Ovary (tissue), 10 donors: ENCODE measurements at places on chromosomes 7 and 10. TPM values are rescaled to one million over a fixed set of nuclear protein-coding genes. Genes with fewer than 3 reads are reported as not detected.

GRCh38 chr7:149875396-149875795, 1.6 kb downstream of the ATP6V0E2 start:
- no peak for DNase-seq

- no peak for DNase-seq
Observed at GRCh38 chr10:88347597-88348304, 235.4 kb downstream of the RNLS start.

GRCh38 chr7:155507576-155507975, 38.8 kb downstream of the CNPY1 start:
- DNase-seq = no peak

GRCh38 chr7:19944363-19945120, 171.1 kb upstream of the TMEM196 start:
- no peak for DNase-seq

DNA sequence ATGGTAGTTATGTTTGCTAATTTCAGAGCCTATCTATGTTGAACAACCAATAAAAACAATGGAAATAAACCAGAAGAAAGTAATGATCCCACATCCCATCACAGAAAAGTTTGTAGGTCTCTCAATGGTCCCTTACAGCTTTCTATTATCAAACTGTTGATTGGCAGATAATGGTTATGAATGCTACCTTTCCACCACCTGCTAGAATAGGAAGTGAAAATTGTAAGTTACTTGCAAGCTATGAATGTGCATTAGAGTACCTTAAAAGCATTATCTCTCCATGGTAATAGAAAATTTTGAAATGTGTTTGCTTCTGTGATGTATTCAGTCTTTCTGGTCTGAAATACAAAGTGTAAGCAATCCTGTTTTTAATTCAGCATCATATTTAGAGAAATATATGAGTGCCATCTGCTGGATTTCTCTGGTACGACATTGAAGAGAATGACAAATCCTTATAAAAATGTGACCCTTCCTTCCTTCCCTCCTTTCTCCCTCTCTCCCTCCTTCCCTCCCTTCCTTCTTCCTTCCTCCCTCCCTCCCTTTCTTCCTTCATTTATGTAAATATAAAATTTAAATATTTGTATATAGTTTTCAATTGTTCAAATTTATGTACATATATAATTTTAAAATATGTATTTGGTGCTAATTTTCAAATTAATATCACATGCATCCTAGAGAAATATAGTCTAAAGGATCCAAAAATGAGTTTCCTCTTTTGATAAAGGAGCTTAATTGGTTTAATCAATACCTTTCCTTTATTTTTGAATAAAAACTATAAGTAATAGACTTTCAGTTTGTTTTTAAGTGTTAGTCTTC, 41.4 kb upstream of the PNLIPRP3 start:
- no peak for DNase-seq

DNA sequence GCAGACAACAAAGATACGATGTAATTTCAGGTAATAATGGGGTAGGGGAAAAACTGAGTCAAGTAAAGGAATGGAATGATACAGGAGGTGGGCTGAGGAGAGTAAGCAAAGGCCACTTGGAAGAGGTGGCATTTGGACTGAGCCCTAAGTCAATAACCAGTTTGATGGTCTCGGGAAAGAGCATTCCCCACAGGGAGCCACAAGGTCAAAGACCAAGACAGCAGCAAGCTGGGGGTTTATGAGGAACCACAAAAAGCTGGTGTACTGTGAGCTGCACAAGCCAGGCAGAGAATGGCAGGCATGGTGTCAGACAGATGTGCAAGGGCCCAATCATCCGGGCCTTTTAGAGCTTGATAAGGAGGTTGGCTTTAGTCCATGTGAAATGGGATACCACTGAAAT, 98.7 kb downstream of the NOC3L start:
- no peak for DNase-seq

GRCh38 chr7:155824227-155824886, 12.1 kb upstream of the SHH start:
- DNase-seq = no peak

- DNase-seq = no peak
Observed at GRCh38 chr7:138978541-138979184, 2.5 kb downstream of the KIAA1549 start.

DNA sequence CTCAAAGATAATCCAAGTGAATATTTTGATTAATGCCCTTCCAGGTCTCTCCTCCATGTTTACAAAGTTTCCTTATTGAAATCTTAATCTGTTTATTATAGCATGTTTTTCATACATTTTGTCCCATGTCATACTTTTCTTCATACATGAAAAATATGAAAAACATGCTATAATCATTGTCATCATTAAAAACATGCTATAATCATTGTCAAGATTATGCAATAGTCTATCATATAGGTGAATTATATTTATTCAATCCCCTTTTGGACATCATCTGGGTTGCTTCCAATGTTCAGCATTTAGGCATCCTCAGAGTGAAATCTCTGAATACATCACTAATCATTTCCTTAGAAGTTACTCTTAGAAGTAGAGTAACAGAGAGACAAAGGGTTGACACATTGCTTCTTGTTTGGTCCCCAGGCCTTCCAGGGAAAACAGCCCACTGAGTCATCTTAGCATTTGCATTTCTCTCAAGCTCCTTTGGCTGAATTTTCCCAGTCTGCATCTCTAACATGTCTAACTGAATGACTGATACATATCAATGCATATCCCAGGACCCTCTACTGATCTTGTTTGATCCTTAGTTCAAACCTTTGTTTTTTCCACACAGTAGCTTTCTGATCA, 87.0 kb downstream of the SGMS1 start:
- DNase-seq = no peak

- DNase-seq = no peak
Observed at GRCh38 chr10:49153971-49154370, 20.1 kb upstream of the FAM170B start.

DNA sequence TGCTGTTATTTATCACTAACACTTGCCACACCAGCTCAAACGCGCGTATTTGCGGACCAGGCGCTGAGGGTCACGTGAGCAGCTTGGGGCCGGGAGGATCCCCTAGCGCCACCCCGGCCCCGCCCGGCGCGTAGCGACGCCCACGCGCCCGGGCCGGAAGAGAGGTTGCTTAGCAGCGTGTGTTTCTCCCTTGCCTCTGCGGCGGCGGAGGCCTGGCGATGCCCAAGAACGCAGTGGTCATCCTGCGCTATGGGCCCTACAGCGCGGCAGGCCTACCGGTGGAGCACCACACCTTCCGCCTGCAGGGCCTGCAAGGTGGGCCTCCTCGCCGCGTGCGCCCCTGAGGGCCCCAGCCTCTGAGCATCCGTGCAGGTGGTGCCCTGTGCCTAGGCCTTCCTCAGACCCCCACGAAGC, at the start of gene C10orf53:
Gene C10orf53, plus strand, starts transcription at position 172 of the 414 bp plus-strand sequence. Its CDS starts 47 bp downstream, at position 219.
- DNase-seq = no peak

DNA sequence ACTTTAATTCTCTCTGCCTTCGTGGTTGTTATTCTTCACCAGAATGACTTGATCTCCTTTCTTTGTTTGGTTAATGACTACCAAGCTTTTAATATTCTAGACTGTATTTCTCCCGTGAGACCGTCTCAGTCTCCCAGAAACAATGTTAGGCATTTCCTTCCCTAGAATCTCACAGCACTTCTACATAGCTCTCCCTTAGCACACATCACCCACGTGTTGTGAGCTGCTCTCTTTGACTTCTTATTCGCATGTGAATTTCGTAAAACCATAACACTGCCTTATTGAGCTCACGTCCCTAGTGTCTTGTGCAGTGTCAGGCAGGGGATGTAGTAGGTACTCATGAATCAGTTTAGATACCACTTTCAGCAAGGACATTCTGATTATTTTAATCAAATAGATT, 57.5 kb upstream of the MGAM2 start:
- DNase-seq = no peak

GRCh38 chr10:124151466-124152095, 58.2 kb upstream of the CHST15 start:
- DNase-seq = no peak

DNA sequence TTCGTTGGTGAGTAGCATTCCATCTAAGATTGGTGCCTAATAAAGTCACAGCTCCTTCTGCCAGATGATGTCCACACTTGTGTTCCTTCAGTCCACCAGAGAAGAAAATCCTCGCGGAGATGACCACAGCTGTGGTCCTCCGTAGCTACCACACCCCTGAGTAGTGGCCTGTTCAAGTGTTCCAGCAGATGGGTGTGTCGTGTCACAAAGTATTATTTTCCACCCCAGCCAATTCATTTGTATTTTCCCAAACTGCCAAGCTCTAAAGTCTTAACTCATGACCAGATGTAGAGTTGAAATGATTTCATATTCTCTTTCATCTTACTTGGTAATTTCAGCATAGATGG, 251.3 kb upstream of the TCF7L2 start:
- no peak for DNase-seq

DNA sequence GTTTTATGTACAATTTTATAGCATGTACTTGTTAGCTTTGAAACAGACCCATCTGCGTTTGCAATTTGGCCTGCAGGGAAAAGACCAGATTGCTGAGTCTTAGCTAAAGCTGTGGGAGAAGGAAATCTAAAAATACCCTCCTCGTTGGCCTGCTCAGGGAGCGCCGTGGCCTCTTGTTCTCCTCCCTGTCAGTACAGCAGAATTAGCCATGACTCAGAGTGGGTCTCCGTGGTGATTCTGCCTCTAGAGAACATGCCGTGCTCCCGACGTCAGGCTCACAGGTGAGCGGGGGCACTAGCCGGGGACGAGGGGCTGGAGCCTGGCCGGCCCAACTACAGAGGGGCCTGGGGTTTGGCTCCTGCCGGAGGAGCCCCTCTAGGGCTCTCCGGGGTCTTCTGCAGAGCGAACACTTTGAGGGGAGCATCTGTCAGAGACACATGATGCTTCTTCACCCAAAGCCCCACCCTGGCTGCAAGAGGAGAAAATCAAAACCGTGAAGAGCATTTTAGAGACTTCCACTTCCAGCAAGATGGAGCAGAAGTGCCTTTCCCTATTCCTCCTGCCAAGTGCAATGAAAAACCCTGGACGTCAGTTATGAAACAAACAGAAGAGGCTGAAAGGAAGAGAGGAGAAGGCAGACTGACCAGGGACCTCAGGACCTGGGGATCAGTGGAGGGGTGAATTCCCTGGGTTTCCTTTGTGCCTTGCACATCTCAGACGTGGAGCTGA, 98.9 kb downstream of the LHPP start:
- peak; percentile 85 for DNase-seq

DNA sequence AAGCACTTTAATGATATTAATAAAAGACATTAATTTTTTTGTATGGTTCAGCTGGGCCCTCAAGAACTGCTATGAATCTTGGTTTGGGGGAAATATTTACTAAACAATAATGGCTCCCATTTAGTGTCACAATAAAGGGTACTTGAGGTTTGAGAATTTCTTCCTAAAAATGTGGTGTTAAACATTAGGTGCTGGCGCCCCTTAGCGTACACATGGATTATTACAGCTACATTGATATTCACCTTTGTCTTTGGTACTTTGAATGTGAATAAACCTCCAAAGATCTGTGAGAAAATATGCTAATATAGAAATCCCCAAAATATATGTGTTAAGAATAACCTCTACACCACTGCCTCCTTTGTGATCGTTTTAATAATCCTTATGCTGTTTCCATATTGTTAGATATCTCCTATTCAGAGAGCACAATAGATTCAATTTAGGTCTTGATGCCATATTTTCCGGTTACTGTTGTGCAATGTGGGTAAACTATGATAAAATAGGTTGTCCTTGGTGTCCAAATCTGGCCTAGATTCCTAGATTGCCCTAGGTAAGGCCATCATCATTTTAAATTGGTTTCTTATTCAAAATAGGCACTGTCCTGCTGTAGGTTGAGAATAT, 161.8 kb upstream of the CACNA2D1 start:
- DNase-seq = no peak

GRCh38 chr10:15737656-15738055, 17.9 kb upstream of the ITGA8 start:
- DNase-seq = no peak

DNA sequence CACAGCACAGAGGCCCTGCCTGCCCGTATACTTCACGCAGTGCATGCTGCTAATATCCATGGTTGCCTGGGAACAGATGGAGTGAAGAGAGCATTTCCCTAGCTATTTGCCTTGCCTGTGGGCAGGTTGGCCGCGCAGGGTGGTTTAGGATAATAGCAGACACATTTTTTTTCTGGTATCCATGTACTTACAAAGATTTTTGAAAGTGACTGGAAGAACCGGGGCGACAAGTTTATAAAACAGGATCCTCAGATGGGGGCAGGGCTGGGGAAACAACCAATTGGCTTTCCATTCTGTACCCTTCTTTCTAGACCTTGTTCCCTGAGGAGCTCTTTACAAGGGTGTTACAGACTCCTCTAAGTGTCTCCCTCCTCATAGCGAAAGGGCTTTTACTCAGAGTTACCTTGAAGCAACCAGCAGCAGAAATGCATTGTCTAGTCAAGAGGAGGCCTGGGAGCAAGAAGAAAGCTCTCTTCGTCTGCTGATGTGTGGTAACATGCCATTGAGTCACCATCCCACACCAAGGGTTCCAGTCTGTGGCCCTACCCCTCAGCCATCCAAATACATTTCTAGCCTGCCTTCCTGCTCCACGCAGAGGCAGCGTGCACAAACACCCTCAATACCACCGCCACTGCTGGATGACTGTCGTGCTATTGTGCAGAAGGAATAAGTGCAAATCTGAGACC, 31.5 kb downstream of the MTURN start:
- DNase-seq = no peak

- peak; percentile 93 for DNase-seq
Observed at GRCh38 chr7:95608359-95609173, 12.2 kb upstream of the PDK4 start.

GRCh38 chr10:24958091-24958720, 5.8 kb upstream of the PRTFDC1 start:
- DNase-seq = no peak

DNA sequence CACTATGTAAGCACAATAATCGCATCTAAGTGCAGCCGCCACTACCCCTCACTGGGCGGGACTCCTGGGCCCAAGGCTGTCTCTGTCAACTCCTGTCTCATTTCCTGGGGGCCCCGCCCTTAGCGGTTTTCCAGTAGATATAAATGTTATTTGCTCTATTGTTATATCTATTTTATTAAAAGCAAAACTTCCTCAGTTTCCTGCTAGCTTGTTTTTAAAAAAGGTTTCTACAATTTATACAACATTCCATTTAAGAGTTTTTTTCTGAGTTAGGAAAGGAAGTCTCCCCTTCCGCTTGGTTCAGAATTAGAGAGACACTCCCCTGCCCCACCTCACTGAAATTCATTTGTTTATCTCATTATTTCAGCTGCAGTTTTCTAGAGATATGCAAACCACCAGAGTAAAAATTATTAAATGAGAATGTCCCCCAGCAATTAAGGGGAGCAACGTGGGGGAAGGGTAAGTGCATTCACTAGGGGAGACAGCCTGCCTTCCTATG, 82.7 kb downstream of the RAMP3 start:
- DNase-seq = no peak

DNA sequence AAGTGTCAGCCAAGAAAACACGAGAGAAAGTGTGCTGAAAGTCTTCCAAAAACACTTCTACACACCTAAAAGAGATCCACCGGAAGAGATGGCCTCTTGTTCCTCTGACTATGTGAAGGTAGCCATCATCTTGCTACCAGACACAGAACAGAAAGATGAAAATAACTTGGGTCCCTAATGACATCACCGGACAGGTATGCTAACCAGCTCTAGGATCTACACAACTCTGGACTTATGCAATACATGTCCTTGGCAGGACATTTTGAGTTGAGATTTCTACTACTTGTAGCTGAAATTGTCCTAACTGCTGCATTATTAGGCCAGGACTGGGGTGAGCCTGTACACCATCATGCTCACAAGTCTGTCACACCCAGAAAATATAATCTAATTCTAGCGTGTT, 358.7 kb downstream of the ELMO1 start:
- DNase-seq = no peak

The CFAP43 gene
- total RNA-seq = 1.5 TPM

The TEX36 gene
- not detected for total RNA-seq

The SHH gene
- total RNA-seq = 0.48 TPM

The GALNT17 gene
- total RNA-seq = 34.1 TPM

The SUMF2 gene
- total RNA-seq = 104 TPM

The C10orf71 gene
- not detected for total RNA-seq
